ENCODE measurements at places on chromosomes 7 and 10. TPM values are rescaled to one million over a fixed set of nuclear protein-coding genes. Genes with fewer than 3 reads are reported as not detected.

DNA sequence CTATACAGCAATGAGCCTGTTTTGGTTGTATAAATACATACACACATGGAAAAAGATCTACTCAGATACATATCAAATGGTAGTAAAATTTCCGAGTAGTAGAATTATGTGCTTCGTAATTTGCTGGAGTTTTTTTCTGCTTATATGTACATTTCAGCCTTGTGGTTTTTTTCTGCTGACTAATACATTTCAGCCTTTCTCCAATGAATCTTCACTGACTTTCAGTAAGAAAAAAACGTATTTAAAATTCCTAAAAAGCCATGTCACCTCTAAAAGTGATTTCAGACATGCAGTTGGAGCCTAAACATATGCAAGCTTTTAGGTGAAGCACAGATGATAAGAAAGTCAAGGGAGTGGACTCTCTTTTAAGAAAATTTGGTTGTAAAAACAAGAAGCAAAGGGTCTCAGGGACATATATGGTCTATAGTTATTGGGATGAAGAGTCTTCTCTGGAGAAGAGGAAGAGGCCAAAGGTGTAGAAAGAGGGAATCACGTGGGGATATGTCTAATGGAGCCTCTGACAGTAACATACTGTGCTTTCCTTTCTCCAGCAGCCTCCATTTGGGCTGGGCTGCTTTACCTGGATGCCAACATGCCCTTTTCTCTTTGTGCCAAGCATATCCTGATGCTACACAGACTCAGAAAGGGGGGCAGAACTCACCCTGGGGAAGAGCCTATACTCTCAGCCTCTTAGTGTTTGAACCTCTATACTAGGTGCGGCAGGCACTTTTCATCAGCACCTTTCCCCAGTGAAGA is 2.4 kb downstream of the AMPH start:
- DNase-seq: no peak

DNA sequence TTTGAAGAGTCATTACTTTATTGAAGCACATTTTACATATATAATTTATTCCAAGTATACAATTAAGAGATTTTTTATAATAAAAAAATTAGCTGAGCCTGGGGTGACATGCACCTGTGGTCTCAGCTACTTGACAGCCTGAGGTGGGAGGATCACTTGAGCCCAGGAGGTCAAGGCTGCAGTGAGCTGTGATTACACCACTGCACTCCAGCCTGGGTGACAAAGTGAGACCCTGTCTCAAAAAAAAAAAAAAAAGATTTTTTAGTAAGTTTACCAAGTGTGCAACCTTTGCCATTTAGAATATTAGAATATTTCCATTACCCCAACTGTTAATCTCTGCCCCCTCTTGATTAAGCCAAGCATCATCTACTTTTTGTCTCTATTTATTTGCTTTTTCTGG is 196.0 kb downstream of the CCSER2 start:
- DNase-seq: no peak

DNA sequence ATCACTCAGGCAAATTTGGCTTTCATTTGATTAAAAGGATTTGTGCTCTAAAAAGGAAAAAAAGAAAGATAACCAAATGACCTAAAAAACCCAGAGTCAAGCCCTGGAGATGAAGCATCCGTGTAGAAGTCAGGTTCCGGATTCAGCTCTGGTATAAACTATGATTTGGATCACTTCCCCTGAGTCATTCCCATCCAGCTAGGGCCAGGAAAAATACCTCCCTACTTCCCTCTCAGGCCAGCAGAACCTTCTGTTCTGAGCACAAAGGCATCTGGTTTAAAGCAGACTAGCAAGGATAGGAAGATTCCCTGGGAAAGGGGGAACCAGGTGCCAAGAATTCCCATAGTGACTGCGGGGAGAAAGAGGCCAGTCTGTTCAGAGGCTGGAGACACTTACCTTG is 25.7 kb upstream of the NDST2 start:
- DNase-seq: no peak

GRCh38 chr7:144738708-144739314 is 97.0 kb downstream of the TPK1 start:
- DNase-seq: peak; percentile 10

GRCh38 chr7:132709971-132710567 is 133.8 kb upstream of the PLXNA4 start:
- DNase-seq: peak; percentile 60

- DNase-seq: no peak
These were observed 86.3 kb upstream of the PIK3CG start for GRCh38 chr7:106778656-106779250.

DNA sequence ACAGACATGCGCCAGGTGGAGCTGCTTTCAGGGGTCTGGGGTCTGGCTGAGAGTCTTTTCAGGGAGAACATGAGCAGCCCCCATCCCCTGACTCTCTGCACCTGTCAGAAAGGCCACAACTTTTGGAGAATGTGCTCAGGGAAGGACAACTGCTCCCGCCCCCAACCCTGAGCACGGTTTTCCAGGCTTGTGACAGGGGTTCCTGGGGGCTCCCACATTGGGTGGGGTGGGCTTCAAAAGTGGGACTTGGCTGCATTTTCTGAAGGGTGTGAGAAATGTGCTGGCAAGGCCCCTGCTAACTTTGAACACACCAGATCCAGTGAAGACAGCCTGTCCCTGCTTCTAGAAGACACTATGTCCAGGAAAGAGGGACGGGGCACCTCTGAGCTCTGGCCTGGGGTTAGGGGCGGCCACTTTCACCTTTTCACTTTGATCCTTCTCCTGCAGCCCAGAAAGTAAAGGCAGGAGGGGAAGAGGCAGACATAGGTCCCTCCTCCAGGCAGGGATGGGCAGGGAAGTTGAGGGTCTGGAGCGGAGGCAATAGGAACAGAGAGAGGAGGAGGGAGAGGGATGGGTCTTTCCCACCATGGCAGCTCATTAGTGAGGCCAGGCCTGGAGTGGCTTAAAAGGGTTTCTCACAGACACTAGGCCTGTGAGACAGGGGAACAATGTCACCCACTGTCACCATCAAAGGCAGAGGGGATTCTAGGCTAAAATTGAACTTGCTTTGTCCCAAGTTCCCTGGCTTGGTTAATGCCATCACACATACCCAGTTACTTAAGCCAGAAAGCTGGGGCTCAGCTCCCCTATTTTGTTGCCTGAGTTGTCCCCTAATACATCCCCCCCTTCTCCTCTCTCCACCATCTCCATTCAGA is 1.5 kb downstream of the KCP start:
- no peak for DNase-seq

DNA sequence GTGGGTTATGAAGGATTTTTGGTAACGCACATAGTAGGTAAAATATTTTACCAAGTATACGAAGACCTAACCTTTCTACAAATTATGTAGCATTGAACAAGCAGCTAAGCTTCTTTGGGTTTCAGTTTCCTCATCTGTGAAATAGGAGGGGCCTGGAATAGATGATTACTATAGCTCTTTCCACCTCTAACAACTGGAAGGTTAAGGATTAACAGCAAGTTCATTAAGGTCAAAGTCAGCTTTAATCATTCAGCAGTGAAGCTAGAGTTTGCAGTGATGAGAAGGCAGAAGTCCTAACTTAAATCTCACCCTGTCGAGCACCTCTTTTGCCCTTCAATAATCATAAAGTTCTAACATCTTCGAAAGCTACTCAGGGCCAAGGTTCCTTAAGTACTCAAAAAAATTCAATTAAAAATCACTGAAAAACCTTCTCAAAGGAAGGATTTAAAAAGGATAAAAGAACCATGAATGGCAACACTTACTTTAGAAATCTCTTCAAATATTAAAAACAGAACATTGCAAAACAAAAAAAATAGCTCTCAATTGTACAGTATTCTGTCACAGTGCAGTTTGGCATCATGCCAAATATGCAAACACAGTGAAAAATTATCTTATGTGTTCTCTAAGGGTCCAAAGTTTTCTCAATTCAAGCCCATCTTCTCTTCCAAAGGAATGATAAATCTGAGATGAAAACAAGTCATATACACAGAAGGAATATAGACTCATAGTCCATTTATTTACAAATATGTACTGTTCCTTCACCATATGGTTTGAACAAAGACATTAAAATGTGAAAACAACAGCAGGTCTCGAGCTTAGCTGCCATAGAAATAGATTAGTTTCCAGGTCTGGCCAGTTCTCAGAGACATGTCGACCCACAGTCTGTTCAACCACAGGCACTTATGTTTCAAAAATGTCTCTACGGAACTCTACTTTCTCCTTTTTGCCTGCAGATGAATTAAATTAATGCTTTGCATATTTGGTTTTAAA is 152.0 kb upstream of the SLC13A1 start:
- DNase-seq: no peak

- no peak for DNase-seq
These were observed 5.1 kb downstream of the GNA12 start for GRCh38 chr7:2838873-2839578.

The VPS37D gene
- total RNA-seq: 6.0 TPM

- no peak for DNase-seq
These were observed 84.8 kb downstream of the RSU1 start for GRCh38 chr10:16732376-16732775.

GRCh38 chr10:111128331-111129180 is 51.7 kb downstream of the ADRA2A start:
- DNase-seq: peak; percentile 74

- peak; percentile 92 for DNase-seq
These were observed at the start of gene ZNF282 for GRCh38 chr7:149195180-149196150. ZNF282 (plus strand) TSS chr7:149195546; CDS start chr7:149195590, 44 bp downstream.

- DNase-seq: peak; percentile 38
These were observed 30.1 kb downstream of the AFAP1L2 start for GRCh38 chr10:114374053-114374791.

- no peak for DNase-seq
These were observed 1034.7 kb downstream of the TYW1 start for GRCh38 chr7:68031180-68031943.

The FFAR4 gene
- total RNA-seq: 2.3 TPM

The GAD2 gene
- total RNA-seq: 11.7 TPM

The GPER1 gene
- not detected for total RNA-seq

GRCh38 chr10:96967847-96968246 is 135.7 kb downstream of the LCOR start:
- DNase-seq: no peak

The SORBS1 gene
- total RNA-seq: 79.1 TPM

The C7orf57 gene
- total RNA-seq: 0.26 TPM

DNA sequence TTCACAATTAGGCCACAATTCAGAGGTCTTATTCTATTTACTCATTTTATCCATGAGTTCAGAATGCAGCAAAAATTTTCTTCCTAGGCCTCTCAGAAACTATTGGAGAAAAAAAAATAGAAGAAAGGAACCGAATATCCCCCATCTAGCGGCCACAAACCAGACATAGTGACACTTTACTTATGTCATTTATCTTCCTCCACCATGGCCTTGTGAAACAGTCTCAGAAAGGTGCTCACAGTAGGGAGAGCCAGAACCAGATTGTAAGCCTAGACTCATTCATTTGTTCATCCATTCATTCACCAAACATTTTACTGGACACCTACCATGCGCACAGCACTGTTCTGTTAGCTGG is 16.0 kb downstream of the CREB3L2 start:
- no peak for DNase-seq

The CNPY1 gene
- total RNA-seq: not detected

The NME8 gene
- not detected for total RNA-seq

The OR9A2 gene
- not detected for total RNA-seq

DNA sequence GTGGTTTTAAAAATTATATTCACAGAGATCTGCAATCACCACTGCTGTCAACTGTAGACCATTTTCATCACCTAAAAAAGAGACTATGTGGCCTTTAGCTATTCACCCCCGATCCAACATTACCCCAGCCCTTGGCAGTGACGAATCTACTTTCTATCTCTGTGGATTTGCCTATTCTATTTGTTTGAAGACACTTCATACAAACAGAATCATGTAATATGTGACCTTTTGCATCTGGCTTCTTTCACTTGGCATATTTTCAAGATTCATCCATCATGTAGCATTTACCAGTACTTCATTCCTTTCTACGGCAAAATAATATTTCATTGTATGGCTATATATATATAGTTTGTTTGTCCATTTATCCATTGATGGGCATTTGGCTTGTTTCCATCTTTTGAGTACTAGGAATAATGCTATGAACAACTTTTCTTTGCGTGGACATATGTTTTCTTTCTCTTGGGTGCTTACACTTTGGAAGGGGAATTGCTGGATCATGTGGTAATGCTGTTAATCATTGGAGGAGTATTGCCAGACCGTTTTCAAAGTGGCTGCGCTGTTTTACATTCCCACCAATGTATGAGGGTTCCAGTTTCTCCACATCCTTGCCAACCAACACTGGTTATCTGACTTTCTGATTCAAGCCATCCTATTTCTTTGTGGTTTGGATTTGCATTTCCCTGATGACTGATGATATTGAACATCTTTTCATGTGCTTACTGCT is 22.3 kb downstream of the ADAMTS14 start:
- no peak for DNase-seq

DNA sequence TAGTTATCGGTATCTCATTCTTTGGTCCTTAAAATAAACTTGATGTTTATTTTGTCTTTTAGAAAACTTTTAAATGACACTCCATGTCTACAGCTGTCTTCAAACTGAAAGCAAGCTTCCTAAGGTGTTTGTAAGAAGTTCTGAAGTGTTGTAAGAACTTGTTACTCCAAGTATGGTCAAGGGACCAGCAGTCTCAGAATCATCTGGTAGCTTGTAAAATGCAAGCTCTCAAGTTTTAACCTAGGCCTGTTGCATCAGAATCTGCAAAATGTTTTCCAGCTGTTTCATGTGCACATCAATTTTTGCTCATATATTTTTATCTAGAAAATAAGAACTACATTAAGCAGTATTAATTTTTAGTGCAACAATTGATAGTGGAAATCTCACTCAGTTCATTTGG is 104.1 kb downstream of the THSD7A start:
- DNase-seq: no peak

DNA sequence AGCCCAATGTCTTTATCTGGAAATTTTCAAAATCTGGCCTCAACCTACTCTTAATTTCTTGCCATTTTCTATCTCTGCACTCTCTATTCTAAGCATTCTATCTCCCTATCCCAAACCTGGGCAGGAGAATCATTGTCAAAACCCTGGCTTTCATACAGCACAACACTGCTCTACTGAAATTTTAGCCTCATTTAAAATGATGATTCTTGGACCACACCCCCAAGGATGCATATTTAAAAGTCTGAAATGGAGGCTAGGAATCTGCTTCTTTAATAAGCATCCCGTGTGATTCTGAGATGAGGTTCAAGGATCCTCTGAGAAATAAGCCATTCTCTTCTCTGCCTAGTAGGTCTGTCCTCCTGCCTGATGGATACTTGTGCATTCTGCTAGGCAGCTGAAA is 50.8 kb upstream of the EGR2 start:
- no peak for DNase-seq

The CACNB2 gene
- total RNA-seq: 12.7 TPM

The RARRES2 gene
- 245 TPM for total RNA-seq
